Left kidney (tissue), 8 donors: ENCODE measurements at places on chromosomes 13 and 19.

GRCh38 chr13:40061466-40062450, 406.3 kb downstream of the COG6 start:
- DNase-seq: no peak

- DNase-seq: no peak
These were observed 105.7 kb upstream of the SLC15A1 start for GRCh38 chr13:98858191-98858590.

DNA sequence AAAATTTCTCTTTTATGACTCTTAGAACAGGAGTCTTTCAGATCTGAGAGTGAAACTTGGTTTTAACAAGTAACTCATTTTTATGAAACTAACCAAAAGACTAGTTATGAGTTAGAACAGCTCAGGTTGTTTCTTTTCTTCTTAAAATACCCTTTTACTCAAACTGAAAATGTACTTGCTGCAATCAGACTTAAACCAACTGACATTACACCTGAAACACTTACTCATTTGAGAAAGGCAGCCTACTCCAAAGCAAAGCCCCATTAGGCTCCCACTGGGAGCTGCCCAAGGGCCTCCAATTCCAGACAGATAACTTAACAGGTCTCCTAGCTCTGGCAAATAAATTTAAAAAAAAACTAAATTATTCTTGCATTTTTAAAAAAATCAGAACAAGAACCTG, 3.6 kb downstream of the FOXO1 start:
- no peak for DNase-seq

DNA sequence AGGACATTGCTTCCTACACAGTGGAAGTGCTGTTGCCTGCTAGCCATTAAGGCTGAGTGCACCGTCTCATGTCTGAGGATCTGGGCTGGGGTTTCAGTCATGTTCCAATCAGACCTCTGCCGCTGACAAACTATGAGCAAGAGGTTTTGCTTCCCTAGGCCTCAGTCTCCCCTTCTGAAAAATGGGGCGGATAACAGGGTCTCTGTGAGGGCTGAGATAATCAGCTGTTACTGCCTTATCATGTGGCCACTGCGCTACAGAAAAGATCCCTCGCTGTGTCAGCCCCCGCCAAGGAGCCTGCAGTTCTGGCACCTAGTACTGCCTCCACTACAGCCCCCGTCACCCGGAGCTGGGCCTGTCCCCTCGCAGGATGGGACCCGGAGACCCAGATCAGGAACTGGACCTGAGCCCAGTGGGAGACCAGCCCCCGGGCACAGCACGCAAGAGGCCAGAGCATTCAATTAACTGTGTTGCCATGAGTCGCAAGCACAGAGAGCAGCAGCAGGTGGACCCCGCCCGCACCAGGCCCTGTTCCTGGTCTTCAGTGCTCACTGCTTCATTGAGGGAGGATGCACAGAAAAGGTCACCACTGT, 3.0 kb upstream of the PNKP start:
- no peak for DNase-seq

DNA sequence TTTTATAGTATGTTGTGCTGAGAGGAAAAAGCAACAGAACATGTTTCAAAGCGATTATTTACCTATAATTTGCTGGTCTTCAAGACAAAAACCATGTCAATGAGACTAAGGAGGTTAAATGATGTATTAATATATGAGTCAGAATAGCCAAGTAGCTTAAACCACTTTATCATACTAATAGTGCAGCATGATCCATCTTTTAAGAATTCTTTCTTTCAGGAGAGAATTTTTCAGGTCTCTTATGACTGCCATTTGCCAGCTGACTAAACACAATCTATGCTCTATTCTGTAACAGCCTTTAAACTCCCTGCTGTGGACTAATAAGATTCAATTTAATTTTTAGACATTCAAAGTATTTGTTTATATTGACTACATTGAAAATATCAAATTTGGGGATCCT, 93.7 kb downstream of the TRPC4 start:
- DNase-seq: no peak

- peak; percentile 31 for DNase-seq
These were observed 154.2 kb upstream of the MAB21L1 start for GRCh38 chr13:35630551-35631275.

GRCh38 chr13:94195715-94196114, 283.8 kb downstream of the DCT start:
- no peak for DNase-seq

GRCh38 chr13:62875118-62875640, 1459.5 kb upstream of the PCDH20 start:
- no peak for DNase-seq

GRCh38 chr19:1856698-1857603, 6.4 kb downstream of the KLF16 start:
- no peak for DNase-seq

DNA sequence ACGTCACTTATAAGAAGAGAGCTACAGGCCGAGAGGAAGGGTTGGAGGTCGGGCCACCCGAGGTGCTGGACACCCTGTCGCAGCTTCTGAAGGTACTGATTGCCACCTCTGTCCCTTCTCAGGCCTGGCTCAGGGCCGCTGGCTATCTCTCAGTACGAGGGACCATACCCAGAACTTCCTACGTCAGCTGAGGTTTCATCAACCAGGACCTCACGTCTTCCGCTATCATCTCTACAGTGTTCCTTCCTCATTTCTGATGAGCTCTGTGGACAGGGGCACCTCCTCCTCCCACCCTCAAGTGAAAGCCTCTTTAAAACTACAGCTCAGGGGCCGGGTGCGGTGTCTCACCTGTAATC, 58.2 kb upstream of the USE1 start:
- no peak for DNase-seq

DNA sequence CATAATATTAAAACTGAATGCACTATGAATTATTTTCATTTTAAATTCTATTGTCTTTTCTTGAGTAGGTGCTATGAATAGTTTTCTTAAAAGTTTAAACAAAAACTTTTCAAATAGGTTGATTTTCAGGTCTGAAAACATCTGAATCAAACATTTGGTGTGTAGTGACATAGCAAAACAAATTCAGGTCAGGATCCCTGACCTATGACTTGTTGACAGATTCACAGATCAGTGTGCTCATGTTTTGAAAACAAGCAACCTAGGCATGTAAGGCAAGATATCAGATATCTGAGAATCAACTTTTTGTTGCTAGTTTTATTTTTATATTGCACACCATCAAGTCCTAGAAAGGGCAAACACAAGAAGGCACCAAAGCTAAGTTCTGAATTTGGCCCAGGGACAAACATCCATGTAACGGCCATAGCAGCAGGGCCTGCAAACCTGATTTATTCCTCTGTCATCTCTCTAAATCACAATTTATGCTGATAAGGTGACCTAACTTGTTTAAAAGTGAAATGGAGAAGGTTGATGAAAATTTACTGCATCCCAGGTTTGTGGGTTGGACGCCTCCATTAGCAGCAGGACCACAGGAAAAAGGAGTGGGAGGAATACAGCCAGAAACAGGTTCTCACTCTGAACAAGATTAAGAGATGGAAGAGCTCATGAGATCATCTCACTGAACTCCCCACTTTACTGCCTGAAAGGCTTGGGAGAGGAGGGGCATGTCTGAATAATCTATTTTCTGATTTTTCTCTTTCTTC, 337.7 kb downstream of the KCNRG start:
- DNase-seq: peak; percentile 60

DNA sequence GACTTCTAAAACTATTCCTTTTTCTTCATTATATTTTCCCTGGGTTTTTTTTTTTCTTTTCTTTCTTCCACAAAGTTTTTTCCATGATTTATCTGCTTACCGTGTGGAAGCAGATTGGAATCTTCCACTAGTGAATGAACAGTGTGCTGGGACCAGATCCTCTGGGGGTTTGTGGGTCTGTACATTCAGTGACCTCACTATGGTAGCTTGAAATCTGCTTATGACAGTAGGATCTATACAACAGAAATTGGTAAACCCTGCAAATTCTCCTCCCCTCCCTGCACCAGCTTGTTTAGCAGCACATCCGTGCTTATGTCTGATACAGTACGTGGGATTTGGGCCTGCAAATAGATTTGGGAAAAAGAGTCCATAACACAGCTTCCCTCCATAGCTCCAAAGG, 26.0 kb upstream of the MAB21L1 start:
- DNase-seq: no peak

GRCh38 chr19:30648866-30649862, 277.0 kb downstream of the ZNF536 start:
- no peak for DNase-seq

- DNase-seq: no peak
These were observed 26.9 kb downstream of the GAS6 start for GRCh38 chr13:113836768-113837559.

GRCh38 chr19:1276628-1277022, 1.3 kb downstream of the FAM174C start:
- DNase-seq: no peak

- no peak for DNase-seq
These were observed 4.2 kb downstream of the FIZ1 start for GRCh38 chr19:55594996-55595545.

- DNase-seq: no peak
These were observed 370.3 kb upstream of the ATXN8OS start for GRCh38 chr13:69737129-69737935.

GRCh38 chr13:27194895-27195764, 23.5 kb upstream of the USP12 start:
- DNase-seq: no peak

DNA sequence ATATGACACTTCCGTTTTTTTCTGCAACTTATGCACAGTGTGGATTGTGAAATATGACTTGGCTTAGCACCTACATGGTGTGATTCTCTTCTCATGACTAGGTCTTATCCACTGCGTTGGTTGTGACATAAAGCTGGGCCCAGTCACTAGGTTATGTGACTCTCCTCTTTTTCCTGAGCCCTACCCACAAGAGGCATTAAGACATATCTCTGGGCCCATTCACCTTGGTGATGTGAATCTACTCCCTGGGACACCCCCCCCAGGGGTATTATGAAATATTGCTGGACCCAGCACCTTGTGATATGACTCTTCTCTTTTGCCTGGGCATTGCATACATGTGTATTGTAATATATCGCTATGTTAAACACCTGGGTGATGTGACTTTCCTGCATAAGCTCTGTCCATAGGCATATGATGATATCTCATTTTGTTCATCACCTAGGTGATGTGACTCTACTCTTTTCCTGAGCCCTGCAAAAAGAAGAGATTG, 85.8 kb upstream of the ZNF43 start:
- no peak for DNase-seq

DNA sequence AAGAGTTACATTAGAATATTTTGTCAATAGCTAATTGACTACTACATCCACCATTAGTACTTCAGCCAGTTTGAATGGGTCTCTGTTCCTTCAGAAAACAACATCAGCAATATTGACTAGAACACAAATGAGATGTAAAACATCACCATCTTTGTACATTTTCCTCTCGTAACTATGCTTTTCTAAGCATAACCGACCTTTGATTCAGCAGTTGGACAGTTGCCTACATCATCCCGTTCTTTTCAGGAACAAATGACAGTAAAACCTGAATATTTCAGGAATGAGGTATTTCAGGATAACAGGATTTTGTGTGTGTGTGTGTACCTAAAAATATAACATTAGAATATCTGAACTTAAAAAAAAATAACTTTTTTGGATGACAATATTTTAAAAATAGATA, 60.9 kb downstream of the STARD13 start:
- DNase-seq: no peak

- DNase-seq: no peak
These were observed 14.9 kb upstream of the GRTP1 start for GRCh38 chr13:113378825-113379224.

GRCh38 chr13:113939944-113940297, 34.0 kb downstream of the C13orf46 start:
- DNase-seq: no peak

DNA sequence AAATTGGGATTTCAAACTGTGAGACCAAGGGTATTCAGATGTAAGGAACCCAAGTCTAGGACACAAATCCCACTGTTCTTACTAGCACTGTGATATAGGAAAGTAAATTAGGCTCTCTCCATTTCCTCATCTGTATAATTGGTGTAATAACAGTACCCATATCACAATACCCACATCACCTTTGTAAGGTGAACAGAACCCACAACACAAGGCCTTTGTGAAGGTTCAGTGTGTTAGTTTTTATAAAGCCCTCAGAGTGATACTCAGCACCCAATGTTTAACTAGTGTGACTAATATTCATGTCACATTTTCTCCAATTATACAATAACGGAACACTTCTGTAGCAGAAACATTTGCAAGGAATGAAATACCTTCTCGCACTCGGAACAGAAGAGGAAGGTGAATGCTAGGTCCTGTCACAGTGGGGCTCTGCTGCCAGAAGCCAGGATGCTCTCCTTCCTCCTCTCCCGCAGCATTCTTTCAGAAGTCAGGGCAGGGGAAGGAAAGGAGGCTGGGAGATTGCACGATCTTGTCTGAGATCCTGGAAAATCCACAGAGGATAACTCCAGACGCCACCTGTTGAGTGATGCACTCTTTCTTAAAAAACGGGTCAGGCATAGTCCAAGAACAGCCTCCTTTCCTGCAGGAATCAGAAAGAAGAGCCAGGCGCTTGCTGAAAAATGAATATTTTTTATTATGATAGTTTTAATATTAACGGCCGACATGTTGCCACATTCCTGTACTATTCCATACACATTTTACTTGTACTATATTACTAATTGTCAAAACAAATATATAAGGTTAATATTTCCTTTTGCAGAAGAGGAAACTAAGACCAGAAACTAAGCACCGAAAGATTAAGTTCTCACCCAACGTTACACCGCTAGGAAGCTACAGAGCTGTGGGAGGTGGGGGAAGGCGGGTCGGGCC, 762 bp downstream of the ZNF45 start:
- DNase-seq: no peak

DNA sequence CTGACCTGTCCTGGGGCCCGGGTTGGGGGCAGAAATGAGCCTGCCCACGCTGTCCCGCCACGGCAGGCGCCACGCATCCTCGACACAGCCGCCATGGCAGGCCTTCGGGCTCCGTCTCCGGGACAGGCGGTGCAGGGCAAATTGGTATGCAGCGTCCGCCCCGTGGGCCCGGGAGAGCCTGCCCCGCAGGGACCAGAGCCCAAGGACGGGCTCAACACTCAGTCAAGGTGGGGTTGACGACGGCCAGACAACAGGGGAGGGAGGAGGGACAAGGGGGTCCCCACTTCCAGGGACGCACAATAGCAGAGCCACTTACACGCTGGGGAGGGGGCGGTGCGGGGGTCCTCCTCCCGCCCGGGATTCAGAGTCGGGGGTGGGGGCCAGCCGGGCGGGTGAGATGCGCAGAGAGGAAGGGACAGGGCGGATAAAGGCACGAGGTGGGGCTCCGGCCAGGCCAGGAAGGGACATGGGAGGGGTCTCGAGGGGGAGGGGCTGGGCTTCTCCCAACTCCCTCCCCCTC, 1.2 kb downstream of the CTXN1 start:
- no peak for DNase-seq

GRCh38 chr13:103638706-103639105, 572.5 kb upstream of the SLC10A2 start:
- DNase-seq: no peak

GRCh38 chr13:109781384-109782065, 4.9 kb downstream of the IRS2 start:
- no peak for DNase-seq

GRCh38 chr13:45416516-45417128, 1.6 kb downstream of the SLC25A30 start:
- no peak for DNase-seq

- DNase-seq: peak; percentile 18
These were observed at the start of gene ZIC2 for GRCh38 chr13:99981735-99982035. Gene ZIC2 (plus strand): TSS chr13:99981784. CDS start chr13:99982065, 281 bp downstream.

- peak; percentile 56 for DNase-seq
These were observed 17.4 kb upstream of the KCTD12 start for GRCh38 chr13:76903544-76904162.

GRCh38 chr13:109794095-109794494, 7.7 kb upstream of the IRS2 start:
- no peak for DNase-seq
